Nucleus accumbens (tissue), 56 donors: ENCODE measurements at places on chromosomes 1 and 21.
A peak's percentile ranks its signal among the peaks of the same experiment; 100 is the strongest.

- no peak for DNase-seq
Measured at GRCh38 chr1:6578624-6579373, 995 bp upstream of the ZBTB48 start.

DNA sequence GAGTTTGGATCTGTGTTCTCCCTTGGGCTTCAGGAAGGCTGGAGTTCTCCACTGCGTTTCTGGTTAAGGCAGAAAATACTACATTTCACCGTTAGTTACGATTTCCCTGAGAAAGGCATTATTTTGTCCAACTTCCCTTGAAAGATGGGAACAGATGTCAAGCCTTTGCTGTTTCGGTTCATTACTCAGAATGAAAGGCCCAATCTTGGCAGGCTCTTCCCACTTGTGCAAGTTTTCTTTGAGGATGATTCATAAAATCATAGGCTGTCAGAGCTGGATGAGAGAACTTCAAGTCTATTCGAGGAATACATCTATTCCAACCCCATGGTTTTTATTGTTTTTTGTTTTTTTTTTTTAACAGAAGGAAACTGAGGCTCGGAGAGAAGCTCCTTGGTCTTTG is 205.2 kb downstream of the GRIK3 start:
- no peak for DNase-seq

GRCh38 chr1:119556423-119556822 is 49.4 kb downstream of the HSD3B1 start:
- no peak for DNase-seq

DNA sequence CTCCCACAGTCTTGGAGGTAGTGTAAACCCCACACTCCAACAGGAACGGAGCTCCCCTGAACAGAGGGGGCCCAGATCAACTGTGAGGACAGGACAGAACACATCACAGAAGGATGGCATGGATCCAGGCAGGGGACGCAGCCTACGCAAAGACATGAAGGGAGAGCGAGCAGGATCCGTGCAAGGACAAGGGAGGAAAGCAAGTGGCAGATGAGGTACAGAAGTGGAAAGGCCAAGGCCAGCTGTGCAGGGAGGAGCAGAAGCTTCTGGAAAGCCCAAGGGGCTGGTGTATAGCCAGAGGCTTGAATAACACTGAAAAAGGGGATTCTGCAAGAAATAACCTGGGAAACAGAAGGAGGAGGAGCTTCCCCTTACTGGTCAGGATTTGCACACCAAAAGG is 81.2 kb downstream of the SIPA1L2 start:
- no peak for DNase-seq

- DNase-seq: no peak
Measured at GRCh38 chr1:201999625-202000238, 10.7 kb upstream of the ELF3 start.

- no peak for DNase-seq
Measured at GRCh38 chr1:2145946-2146835, 48.4 kb downstream of the FAAP20 start.

DNA sequence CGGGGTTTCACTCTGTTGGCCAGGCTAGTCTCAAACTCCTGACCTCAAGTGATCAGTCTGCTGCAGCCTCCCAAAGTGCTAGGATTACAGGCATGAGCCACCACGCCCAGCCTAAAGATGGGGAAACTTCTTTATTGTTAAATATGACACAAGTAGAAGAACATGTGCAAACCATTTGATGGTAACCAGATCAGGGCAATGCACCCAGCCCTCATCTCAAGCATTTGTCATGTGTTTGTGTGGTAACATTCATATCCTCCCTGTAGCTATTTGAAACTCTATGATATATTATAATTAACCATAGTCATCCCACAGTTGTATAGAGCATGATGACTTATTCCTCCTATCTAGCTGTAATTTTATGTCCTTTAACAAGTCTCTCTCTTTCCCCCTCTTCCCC is 119.5 kb upstream of the TMPRSS2 start:
- no peak for DNase-seq

DNA sequence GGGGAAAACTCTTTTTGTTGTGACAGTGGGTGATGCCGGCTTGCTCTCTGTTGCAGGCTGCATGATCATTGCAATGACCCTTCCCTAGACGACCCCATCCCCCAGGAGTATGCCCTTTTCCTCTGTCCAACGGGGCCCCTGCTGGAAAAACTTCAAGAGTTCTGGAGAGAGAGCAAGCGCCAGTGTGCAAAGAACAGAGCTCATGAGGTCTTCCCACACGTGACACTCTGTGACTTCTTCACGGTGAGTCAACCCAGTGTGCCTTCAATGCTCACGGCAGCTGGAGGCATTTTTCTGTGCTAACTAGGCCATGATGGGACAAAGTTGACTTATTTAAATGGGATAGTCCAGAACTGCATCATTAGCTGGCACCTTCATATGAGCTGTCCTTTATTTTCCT is 5.7 kb downstream of the UBASH3A start:
- no peak for DNase-seq

- DNase-seq: no peak
Measured at GRCh38 chr1:21355956-21356355, 65.7 kb upstream of the ECE1 start.

- no peak for DNase-seq
Measured at GRCh38 chr1:239879321-239880170, 212.1 kb upstream of the FMN2 start.

- DNase-seq: no peak
Measured at GRCh38 chr21:46475296-46475695, 16.6 kb downstream of the DIP2A start.

DNA sequence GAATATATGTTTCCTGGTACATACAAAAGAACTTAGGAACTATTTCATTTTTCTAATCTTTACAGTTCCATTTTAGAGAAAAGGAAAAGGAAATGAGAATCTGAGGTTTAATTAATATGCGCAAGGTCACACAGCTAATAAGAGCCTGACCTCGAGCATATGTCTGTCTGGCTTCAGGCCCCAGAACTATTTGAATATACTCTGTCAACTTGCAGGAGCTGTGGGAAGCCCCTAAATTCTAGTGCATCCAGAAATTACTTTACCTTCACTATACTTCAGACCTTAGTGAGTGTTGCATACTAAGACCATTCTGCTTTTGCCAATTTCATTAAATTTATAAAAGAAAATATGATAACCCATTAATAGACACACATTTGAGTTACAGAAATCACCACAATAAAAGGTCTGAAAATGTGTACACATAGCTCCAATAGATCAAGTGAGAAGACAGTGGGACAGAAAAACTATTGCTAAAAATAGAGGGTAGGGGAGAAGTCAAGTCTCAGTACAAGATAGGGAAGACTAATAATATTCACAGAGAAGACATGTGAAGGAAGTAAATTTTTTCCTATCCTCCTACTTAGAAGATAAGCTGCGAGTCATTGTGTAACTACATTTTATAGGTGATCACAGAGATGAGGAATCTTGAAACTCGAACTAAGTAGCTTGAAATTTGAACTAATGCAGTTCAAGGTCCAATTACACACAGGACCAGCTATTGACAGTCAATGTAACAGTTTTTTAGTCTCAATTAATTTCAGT is 3.8 kb downstream of the RGS13 start:
- no peak for DNase-seq

- no peak for DNase-seq
Measured at GRCh38 chr1:245311887-245312536, 157.2 kb downstream of the KIF26B start.

GRCh38 chr1:28171246-28171645 is 5.2 kb downstream of the PTAFR start:
- no peak for DNase-seq

- no peak for DNase-seq
Measured at GRCh38 chr1:94686882-94687281, 133.3 kb upstream of the SLC44A3 start.

DNA sequence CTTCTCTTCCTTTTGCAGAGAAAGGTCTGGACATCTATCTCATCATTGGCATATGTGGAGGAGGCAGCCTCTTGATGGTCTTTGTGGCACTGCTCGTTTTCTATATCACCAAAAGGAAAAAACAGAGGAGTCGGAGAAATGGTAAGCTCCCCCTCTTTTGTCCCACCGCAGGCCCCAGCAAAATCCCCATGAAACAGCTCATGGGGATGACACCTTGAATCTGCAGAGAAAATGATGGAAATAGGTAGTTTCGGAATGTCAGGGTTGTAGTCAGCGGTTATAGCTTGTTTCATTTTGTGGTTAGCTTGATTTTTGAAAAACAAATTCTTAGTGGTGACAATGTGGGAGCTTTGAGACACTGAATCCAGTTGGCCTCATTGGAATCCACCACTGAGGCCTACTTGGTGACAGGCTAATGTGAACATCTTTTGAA is 10.3 kb downstream of the CD2 start:
- no peak for DNase-seq

- no peak for DNase-seq
Measured at GRCh38 chr1:241942738-241943137, 14.8 kb upstream of the BECN2 start.

DNA sequence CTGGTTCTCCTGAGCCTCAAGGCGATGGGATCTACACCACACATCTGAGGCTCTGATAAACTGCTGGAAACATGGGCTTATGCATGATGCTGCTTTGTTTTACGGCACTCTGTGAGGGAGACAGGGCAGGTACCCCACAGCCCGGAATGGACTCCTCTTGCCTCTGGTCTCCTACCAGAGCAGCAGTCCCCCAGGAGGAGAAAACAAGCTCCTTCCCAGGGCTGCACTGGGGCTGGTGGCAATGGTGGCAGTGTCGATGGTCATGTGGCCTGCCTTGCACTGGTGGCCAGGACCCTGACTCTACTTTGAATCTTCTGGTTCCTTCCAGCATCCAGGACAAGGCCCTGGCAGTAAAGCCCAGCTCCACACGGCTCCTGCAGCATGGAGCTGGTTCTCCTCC is 79.4 kb downstream of the TOMM20 start:
- DNase-seq: no peak

DNA sequence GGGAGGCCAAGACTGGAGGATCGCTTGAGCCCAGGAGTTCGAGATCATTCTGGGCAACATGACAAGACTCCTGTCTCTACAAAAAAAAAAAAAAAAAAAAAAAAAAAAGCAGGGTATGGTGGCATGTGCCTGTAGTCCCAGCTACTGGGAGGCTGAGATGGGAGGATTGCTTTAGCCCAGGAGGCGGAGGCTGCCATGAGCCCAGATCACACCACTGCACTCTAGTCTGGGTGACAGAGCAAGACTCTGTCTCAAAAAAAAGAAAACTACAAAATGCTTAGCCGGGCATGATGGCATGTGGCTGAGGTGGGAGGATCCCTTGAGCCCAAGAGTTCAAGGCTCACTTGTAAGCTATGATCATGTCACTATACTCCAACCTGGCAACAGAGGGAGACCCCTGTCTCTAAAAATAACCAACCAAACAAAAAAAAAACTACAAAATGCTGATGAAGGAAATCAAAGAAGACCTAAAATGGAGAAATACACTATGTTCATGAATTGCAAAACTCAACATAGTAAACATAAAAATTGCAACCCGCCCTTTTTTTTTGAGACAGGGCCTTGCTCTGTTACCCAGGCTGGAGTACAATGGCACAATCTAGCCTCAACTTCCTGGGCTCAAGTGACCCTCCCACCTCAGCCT is 20.4 kb downstream of the SHISAL2A start:
- DNase-seq: no peak

GRCh38 chr1:242524571-242525359 is at the start of gene PLD5:
TSS of gene PLD5 (minus strand) at chr1:242524697.
- no peak for DNase-seq

GRCh38 chr1:186618401-186619170 is 61.6 kb downstream of the PTGS2 start:
- DNase-seq: peak; percentile 2

DNA sequence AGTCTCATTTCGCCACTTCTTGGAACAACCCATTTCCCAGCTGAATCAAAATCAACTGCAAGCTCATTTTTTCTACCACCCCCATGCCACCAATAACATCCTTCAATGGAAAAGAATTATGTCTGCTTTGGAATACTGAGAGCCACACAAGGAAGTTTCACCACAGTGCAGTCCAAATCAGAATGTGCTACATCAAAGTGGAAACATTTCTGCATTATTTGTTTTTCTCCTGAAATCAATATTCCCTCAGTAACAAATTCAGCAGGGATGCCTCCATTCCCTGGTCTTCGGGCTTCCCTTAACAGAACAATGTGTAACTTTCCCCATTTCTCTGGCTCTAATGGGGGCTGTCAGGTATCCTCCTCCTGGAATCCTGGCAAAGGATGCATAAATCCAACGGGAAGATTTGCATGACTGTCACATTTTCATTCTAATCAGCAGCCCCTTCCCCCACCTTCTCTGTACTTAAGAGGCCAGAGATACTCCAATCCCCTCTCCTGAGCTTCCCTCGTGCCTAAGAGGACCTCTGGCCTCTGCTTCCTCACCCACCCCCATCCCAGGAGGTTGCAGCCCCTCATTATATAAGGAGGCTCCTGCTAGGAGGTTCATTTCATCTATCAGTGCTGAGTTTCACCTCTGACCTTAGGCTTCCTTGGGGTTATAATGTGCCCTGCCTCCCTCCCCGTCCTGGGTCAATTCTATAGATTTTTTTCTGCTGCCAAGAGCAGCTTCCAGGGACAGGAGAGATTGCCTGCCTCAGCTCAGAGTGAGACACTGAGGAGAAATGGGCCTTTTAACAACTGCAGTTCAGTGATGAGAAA is 201.1 kb downstream of the OMA1 start:
- DNase-seq: no peak

GRCh38 chr1:211260141-211261107 is 1.3 kb downstream of the RCOR3 start:
- peak; percentile 72 for DNase-seq

DNA sequence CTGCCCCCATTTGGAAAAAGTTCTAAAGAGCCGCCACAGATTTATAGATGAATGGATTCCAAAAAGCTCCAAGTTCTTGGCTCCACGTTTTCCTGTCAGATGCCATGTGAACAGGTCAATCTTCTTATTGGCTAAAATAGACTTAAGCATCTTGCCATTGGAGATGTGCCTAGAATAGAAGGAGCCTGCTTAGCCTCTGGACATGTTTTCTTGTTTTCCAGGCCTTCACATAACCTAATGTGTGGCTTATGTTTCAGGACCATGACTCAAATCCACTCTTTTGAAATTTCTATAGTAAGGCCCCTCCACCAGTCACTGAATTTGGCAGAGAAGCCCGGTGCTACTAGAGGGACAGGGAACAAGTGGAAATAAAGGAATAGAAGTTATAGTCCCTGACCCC is 31.5 kb downstream of the PHC2 start:
- DNase-seq: no peak

- no peak for DNase-seq
Measured at GRCh38 chr1:90671251-90671650, 45.9 kb downstream of the BARHL2 start.

DNA sequence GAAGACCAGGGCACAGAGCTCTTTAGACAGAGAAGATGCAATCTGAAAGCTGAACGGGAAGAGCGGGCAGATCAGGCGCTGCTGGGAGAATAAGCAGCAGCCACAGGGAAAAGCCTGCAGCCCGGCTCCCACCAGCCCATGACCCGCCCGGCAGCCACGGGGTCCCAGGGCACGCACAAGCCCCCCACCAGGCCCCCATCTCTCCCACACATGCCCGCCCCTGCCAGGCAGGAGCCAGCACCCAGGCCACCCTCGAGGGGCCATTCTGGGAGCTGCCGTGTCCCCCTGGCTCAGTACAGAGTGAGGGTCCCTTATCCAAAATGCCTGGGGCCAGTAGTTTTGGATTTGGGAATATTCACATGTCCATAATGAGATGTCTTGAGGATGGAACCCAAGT is 16.3 kb downstream of the SLC19A1 start:
- no peak for DNase-seq

- DNase-seq: no peak
Measured at GRCh38 chr1:109917768-109918606, 7.3 kb downstream of the CSF1 start.
